ENCODE measurements at places on chromosomes 16 and 17.

- DNase-seq: no peak
These were observed 33.7 kb upstream of the GSG1L start for GRCh38 chr16:28096983-28097899.

DNA sequence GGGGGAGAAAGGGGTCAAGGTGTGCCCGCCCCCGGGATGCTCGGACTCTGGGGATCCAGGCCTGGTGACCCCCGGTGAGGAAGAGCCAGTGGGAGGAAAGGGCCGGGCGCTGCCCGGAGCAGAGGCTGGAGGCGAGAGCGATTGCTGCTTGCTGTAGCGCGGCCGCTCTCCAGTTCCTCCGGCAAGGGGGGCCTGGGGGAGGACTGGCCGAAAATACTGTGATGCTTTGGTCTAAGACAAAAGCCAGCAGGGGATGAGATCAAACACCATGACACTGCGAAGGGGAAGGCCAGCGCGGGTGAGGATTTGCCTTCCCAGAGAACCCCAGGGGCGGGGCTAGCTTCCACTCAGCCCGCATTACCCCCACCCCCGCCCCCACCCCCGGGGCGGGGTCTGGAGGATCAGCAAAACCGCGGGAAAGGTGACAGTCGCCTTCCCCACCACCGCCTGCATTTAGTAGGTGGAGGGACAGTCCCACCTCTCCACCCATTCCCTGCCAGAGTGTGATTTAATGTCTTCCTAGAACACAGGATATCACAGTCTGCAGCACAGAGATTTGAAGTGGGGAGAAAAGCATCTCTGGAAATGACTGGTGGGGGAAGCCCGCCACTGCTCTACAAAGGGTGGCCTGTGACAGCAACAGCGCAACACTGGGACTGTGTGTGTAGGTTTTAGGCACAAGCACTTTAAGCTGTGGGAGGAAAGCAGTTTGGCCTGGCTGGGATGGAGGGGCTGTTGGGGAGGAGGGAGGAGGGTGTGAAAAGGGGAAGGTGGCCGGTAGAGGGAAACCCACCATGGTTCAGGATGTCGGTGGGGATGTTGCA lies 25.7 kb downstream of the MRC2 start:
- peak; percentile 100 for DNase-seq

- peak; percentile 57 for DNase-seq
These were observed 35.8 kb upstream of the SNN start for GRCh38 chr16:11632455-11632939.

- DNase-seq: no peak
These were observed 18.8 kb downstream of the MAP1LC3B start for GRCh38 chr16:87410968-87411367.

- DNase-seq: no peak
These were observed 1507.4 kb downstream of the CDH11 start for GRCh38 chr16:63614429-63614828.

GRCh38 chr16:82008957-82009592 lies 2.2 kb downstream of the SDR42E1 start:
- DNase-seq: no peak

GRCh38 chr16:49442805-49443204 lies 69.2 kb downstream of the C16orf78 start:
- peak; percentile 65 for DNase-seq

GRCh38 chr17:42678951-42679491 lies 2.2 kb upstream of the PLEKHH3 start:
- peak; percentile 88 for DNase-seq

- DNase-seq: peak; percentile 69
These were observed 58.2 kb upstream of the HS3ST4 start for GRCh38 chr16:25633549-25633948.

- peak; percentile 90 for DNase-seq
These were observed 325.4 kb downstream of the ZFHX3 start for GRCh38 chr16:72722552-72722951.

DNA sequence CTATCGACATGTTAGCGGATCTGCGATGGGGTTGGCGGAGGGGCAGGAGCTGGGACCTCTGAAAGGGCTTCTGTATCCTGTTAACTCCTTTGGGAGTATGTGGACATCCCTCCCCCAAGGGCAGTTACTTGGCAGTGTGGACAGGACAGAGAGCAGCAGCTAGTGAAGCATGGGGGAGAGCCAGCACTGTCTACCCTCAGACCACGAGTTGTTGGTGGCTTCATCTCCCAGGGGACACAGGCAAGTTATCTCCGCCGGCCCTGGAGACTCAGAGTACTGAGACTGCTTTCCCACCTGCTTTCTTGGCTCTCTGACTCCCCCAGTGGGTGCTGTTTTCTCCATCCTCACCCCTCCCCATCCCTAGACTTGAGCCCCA lies 5.3 kb upstream of the GFAP start:
- DNase-seq: peak; percentile 71

- DNase-seq: peak; percentile 67
These were observed 228.5 kb downstream of the FOXL1 start for GRCh38 chr16:86806838-86807351.

GRCh38 chr17:45935710-45936509 lies 41.6 kb downstream of the MAPT start:
- no peak for DNase-seq

DNA sequence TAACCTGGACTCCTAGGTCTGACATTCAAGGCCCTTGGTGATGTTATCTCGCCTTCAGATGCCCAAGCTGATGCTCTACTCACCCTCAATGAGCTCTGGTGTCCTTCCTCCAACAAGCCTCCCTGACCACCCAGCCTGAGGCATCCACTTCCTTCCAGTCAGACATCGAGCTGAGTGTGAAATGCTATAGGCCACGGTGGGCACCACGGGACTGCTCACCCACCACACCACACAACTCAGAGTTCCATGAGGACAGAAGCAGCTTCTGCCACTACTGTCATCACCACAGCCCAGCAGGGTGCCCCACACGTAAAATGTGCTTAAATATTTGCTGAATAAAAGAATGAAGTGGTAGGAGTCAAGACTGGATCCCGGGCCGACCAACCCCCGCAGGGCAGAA lies 12.0 kb downstream of the CREBBP start:
- no peak for DNase-seq

DNA sequence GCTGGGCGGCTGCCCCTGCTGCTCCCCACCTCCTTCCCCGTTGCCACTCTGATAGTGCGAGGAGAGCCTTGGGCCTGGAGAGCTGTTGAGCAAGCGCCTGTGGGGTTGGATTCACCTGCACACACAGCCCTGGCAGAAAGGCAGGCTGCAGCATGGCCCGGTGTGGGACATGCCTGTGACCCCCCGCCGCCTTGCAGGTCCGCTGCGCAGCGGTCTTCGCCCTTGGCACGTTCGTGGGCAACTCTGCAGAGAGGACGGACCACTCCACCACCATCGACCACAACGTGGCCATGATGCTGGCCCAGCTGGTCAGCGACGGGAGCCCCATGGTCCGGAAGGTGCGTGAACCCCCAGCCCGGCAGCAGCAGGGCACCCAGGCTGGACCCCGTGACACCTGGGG lies 106.8 kb upstream of the CHMP6 start:
- no peak for DNase-seq

DNA sequence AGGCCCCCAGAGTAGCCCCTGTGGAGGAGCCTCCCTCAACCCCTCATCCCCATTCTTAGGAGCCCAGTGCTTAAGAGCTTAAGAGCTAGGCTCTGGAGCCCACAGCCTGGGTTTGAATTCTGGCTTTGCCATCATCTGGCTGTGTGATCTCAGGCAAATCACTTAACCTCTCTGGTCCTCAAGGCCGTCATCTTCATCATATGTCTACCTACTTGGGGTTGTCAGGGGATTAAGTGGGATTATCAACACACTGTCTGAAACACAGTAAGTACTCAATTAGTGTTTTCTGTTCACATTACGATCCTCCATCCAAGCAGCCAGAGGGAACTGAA lies 4.8 kb downstream of the SREBF1 start:
- DNase-seq: no peak

DNA sequence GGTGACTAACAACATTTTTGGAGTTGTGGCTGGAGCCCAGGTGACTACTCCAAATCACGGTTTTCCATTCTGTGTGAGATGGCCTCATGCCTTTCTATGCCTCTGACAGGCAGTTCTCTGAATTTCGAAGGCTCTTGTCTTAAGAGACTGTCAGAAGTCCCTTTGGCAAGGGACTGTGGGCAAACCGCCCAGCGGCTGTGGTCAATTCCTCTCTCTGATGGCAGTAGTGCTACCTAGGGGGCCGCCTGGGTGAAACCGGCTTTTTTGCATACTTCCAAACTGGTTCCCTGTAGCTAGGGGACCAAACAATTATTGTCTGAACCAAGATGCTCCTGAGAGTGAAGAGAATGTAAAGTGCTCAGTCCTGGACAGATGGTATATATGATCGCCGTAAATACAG lies 86.3 kb downstream of the SDR42E1 start:
- DNase-seq: no peak

- DNase-seq: no peak
These were observed 168.4 kb upstream of the TBX2 start for GRCh38 chr17:61230972-61231820.

- DNase-seq: peak; percentile 20
These were observed 92.4 kb upstream of the CDYL2 start for GRCh38 chr16:80896776-80897175.

DNA sequence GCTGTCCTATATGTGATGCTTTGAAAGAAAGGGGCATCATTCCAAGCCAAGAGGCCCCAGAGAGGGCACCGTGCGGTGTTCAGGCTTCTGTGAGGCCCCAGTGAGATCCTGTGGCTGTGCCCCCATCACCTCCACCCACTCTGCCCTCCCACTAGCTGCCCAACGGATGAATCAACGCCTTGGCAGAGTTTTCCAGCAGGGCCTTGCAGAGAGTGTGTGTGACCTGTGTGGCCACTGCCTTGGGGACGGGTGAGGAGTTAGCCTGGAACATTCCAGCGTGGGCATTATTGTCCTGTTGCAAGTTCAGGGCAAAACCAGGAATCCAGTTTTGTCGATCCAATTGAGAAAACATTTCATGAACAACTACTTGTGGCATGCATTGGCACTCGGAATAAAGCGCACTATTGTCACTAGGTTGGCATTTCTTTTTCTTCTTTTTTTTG lies 53.7 kb downstream of the SF3B3 start:
- DNase-seq: peak; percentile 61

DNA sequence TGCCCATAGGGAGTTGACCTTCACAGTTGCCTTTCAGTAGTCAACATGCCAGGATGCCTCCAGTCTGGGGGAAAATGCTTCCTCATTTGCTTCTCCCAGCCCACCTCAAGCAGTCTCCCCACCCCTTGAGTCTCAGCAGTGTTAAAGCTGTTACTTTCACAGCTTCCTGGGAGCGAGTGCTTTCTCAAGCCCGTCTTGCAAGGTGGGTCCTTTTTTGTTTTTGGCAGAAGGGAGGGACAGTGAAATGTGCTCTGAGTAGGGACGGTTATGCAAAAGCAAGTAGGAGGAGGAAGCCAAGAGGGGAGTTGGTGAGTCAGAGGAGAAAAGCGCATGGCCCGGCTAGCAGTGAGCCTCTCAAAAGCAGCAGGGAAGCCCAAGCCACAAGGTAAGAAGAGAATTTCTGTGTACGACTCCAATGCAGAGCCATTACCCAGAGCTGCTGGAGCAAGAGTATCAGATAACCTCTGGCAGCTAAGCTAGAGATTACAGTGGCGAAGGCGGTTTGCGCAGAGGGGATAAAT lies at the start of gene CHST4:
TSS of gene CHST4 (plus strand) at position 316 of the 521 bp plus-strand sequence. CDS start 10,252 bp downstream, outside the sequence.
- DNase-seq: peak; percentile 96

DNA sequence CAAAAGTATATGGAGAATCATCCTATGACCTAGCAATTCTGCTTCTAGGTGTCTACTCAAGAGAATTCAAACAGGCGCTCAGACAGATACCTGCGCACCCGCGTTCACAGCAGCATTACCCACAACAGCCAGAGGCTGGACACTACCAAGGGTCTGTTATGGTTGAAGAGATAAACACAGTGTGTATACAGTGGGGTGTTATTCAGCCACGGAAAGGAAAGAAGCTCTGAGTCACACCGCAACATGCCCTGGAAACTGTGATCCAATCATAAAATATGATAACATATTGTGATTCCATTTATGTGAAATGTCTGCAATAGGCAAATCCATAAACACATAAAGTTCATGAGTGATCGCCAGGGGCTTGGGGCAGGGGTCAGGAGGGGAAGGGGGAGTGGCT lies 18.0 kb upstream of the JPH3 start:
- DNase-seq: no peak

DNA sequence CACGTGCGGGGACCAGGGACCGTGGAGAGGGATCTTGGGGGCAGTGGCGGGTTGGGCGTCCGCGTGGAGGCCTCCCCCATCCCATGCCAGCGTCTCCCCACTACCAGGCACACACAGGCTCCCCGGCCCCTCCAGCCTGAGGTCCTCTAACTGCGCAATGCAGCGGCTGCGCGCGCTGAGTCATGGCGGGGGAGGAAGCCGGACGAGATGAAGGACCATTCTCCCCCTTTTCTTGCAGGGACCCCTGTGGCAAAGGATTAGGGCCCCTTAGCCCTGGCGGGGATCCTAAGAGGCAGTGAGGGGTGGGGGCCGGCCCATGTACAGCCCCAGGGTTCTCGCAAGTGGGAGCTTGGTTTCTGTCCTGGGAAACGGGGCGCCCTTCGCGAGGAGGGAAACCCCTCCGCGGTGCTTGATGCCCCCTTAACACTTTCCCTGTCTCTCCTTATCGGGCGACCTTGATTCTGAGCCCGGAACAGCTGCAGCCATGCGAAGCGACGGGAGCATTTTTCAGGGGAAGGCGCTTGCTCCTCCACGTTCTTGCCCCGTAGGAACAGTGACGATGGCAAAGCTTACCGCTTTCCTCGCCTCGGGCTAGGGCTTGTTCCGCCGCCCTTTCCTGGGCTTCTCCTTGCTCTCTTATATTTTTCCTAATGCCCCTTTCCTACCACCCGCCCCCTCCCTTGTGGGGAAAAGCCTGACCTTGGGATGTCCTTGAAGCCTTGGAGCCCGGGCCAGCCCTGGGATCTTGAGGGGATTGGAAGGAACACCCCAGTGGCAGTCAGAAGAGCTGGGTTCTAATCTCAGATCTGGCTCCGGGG lies 592 bp downstream of the ALDOA start:
- no peak for DNase-seq

DNA sequence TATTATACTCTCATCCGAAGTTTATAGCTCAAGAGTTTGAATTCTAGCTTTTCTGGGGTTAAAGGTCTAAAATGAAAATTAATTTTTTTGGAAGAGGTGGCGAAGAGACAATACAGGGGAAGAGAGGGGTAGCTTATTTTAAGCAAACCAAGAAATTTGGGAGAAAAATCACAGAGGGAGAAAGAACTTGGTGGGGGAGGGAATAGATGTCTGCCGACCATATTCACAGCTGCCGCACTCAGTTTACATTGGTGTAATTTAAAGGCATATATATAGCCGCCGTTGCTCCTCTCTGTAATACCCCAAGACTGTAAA lies 6.5 kb upstream of the ZFHX3 start:
- peak; percentile 23 for DNase-seq

DNA sequence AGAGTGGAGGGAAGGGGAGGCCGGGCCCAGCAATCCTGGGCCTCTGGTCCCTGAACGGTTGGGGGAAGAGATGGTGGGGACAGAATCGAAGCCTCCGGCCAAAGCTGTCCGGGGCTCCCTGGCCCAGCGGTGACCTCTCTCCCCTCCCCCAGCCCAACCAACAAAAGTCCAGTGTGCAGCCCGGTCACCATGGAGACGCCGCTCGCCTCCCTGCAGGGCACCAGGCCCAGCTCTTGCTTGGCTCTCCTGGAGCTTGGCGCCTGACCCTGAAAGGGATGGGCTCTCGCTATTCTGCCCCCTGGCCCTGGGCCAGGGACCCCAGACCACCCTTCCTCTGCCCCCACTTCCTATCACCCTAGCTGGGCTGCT lies 1.3 kb downstream of the METRN start:
- peak; percentile 63 for DNase-seq

- no peak for DNase-seq
These were observed 4.3 kb downstream of the TBL3 start for GRCh38 chr16:1976216-1976520.
